MM.1S (cell line): ENCODE measurements at places on chromosomes 7 and 10.

GRCh38 chr10:81898518-81898917 lies 23.5 kb downstream of the NRG3 start:
- DNase-seq, result no peak

DNA sequence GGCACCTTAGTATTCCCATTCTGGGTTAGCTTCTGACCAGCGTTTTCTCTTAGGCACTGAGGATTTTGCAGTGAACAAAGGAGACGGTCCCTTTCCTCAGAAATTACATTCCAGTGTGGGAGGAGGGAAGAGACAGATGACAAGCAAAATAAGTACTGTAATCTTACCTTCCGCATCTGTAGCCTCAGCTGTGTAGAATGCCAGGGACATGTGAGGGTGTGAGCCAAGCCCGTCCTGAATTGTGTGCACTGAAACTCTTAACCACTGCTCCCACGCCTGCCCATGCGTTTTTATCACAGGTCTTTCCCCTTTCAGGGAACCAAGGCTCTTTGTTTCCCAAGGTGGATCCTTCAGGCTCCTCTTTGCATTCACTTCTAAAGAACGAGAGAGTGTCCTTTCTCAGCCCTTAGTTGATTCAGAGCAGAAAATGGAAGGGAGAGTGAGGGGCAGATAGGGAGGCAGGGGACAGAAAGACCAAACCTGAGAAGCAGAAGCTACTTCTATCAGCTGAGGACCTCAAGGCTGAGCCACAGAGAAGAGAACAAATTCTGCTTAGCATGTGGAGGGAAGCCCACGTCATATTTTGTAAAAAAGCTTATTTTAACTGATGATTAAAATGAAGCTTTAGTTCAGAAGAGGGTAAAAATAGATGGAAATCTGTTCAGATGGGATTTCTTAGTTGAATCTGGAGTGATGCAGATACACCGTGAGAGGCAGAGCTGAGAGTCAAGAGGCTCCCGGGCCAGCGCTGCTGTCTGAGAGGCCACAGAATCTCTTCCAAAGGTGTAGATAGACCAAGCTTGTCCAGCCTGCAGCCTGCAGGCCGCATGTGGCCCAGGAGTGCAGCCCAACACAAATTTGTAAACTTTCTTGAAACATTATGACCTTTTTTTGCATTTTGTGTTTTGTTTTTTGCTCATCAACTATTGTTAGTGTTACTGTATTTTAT lies 122.5 kb downstream of the CCNY start:
- no peak for DNase-seq

- no peak for DNase-seq
These were observed 2.2 kb downstream of the C10orf67 start for GRCh38 chr10:23342213-23342884.

- peak; percentile 42 for DNase-seq
These were observed 108.6 kb downstream of the SRI start for GRCh38 chr7:88111140-88111743.

DNA sequence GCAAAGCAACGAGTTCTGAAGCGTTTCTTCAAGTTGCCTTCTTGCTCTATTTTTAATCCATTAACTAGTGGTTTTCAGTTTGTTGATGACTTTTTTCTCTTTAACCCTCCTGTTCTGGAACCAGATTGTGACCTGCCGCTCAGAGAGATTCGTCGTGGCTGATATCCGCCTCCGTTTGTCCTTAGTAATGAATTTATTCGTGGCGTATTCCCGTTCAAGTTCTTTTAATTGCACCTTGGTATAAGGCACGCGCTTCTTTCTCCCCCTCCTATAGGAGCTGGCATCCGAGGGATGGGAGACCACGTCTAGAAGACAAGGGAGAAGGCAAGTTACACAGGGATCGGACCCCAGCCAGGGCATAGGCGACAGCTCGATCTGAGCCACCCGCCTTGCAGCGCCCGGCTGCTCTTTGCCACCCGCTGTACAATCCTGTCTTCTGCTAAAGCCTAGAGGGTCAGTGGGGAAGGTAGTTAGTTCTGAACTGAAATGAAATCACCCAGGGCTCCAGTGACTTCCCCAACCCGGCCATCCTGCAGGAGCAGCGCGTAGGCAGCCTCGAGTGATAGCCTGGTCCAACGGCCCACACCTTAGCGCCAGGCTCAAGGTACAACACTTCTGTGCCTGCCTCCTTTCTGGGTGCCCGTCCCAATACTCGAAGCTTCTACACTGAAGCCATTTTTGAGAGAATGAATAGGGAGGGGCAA lies 1.6 kb downstream of the HOXA13 start:
- DNase-seq, result no peak

DNA sequence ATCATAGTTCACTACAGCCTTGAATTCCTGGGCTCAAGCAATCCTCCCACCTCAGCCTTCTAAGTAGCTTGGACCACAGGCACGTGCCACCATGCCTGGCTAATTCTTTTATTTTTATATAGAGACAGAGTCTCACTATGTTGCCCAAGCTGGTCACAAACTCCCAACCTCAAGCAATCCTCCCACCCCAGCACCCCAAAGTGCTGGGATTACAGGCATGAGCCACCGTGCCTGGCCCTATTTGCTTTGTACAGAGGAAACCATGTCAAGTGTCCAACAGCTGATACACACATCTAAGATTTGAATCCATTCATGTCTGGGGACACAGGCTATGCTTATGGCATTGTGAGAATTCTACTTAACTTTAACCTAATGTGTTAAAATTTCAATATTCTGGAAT lies 29.9 kb upstream of the MPP7 start:
- no peak for DNase-seq

DNA sequence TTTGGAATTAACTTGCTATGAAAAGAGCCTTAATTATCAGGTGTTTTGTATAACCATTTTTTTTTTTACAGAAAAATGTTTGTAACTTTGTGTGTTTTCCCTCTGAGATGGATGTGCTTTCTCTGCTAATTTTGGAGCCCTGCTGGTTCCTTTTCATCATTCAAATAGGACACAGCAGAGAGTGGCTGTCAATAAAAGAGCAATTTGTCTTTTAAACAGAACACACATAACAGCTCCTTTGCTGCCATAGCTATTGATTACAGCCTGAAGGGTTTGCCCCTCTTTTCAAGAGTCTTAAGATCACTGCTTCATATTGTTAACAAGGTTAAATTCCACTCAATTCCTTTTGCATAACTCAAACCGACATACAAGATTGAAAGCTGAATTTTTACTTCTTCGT lies 187.2 kb upstream of the MBL2 start:
- no peak for DNase-seq

GRCh38 chr10:52217531-52217930 lies 96.5 kb upstream of the DKK1 start:
- no peak for DNase-seq

DNA sequence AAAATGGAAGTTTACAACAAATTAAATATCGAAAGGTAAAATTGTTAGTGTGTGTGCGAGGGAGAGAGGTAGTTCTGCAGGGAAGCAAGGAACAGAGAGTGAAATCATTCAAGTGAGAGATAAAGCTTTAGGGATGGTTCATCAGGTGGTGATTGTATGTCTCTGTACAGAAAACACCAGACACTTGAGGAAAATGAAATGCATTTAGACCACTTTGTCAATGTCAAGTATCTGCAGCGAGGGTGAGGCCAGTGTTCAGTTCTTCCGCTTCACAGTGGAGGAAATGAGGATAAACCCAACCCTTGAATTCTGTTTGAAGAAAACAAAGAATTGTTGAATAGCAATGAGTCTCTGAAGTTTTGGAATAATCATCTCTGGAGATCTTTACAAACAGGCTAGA lies 14.4 kb upstream of the ITGB1 start:
- peak; percentile 11 for DNase-seq

DNA sequence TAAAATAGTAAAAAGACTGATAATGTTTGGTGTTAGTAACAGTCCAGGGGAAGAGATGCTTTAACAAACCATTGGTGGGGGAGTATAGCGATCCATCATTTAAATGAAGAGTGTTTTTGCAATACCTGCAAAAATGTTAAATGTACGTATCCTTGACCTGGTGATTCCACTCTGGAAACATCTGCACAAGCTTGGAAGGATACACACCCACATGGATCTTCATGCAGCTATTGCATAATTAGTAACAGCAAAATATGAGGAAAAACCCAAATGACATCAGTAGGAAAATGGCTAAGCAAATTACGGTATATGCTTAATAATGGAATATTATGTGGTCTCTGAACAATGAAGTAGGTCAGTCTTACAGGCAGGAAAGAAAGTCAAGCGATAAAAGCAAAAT lies 20.5 kb downstream of the WNT2 start:
- DNase-seq, result no peak

DNA sequence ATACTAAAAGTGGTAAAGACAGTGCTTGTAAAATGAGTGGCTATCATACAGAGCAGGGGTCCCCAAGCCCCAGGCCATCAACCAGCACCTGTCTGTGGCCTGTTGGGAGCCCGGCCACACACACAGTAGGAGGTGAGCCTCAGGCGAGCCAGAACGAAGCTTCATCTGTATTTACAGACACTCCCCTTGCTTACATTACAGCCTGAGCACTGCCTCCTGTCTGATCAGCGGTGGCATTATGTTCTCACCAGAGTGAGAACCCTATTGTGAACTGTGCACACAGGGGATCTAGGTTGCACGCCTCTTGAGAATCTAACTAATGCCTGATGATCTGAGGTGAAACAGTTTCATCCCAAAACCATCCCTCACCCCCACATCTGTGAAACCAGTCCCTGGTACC lies 58.7 kb downstream of the ITGA8 start:
- DNase-seq, result no peak

DNA sequence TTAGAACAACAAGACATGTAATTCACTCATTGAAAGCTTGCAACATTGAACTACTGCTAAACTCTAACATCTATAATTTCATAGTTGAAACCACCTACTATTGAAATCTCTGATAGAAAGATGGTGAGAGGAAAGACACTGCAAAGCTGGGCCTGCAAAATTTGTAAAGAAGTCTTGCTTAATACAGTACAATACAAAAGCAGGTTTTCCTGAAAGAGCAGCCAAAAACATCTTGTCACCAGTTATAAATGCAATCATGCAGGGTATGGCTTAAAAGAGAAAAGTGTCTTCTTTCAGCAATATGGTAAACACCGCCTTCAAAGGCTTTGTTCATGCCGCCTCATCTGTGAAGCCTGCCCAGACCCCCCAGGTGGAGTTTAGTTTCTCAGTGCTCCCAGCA lies 109.2 kb downstream of the ANK3 start:
- DNase-seq, result no peak

- no peak for DNase-seq
These were observed 56.1 kb upstream of the GRB10 start for GRCh38 chr7:50838675-50839377.

DNA sequence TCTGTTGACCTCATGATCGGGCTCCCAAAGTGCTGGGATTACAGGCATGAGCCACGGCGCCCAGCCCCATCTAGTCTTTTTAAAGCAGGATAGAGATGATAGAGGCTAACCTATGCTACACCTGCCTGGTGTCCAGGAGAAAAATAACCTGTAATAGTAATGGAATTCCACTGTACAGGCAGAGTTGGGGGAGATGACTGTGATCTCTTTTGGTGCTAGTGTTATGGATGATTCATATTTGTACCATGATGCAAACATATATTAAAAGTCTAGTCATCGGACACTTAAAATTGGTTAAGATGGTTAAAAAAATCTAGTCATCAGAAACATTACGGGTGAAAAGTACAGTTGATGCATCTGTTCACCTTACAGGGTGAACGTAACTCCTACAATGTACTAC lies 6.1 kb upstream of the SAR1A start:
- no peak for DNase-seq

DNA sequence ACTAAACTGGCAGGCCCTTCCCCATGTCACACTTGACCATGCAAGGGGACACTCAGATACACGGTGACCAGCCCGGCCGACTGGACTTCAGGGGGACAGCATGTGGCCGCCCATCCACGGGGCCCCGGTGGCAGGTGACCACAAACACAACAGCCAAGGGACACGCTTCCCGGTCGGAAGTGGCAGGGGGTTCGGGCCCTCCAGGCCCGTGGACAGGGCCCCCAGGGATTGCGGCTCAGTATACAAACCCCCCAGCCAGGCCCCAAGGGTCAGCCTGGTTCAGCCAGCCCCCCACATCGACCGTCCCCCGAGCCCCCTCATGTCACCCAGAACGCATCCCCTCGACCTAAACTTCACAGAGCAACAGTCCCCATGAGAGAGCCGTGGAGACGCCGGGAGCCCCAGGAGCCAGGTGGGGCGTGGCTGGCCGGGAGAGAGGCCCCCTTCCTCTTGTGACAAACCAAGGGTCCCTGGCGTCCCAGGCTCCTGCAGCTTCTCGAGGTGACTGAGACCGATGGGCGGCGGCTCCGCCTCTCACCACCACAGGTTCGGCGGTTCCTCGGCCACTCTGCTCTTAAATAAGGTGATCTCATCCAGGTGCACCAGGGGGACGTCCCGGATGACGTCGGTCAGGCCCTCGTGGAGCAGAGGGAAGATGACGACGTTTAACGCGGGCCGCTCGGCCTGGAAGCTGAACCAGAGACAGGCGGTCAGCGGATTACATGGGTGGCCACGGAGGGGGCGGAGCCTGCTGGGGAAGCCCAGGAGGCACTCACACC lies 57.8 kb upstream of the TNRC18 start:
- no peak for DNase-seq

DNA sequence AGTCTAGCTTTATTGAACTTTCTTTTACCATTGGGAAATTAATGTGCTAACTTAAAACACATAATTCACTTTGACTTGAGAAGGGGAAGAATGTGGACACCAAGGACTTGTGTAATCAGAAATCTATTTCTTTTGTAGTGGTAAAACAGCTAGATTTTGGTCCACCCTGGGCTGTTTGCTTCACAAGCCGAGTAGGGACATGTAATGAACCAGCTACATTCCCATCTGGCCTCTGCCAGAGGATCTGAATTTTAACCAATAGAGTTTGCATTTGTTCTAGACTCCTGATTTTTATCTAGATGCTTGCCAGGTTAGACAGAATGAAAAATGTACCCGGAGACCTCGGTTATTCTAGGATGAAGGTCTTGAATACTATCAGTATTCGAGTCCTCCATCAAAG lies 1.9 kb downstream of the CACNB2 start:
- no peak for DNase-seq

DNA sequence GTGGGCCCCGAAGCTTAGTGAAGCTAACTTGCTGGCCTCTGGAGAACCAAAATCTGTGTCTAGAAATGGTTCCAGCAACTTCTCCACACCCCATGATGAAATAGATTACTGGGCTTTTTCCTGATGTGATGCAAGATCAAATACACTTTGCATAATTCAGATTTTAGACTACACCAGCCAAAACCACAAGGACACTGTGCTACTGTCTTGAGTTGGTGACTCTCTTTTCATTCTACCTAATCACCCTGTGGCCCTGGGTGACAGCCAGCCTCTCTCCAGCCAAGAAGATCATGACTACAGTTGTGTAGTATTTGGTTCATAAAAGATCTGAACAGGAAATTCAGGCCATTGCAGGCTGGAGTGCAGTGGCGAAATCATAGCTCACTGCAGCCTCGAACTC lies 22.2 kb downstream of the AZGP1 start:
- DNase-seq, result no peak
